ENCODE measurements at places on chromosomes 7 and 10.

GRCh38 chr7:112308974-112309373 is 102.5 kb downstream of the ZNF277 start:
- no peak for DNase-seq

DNA sequence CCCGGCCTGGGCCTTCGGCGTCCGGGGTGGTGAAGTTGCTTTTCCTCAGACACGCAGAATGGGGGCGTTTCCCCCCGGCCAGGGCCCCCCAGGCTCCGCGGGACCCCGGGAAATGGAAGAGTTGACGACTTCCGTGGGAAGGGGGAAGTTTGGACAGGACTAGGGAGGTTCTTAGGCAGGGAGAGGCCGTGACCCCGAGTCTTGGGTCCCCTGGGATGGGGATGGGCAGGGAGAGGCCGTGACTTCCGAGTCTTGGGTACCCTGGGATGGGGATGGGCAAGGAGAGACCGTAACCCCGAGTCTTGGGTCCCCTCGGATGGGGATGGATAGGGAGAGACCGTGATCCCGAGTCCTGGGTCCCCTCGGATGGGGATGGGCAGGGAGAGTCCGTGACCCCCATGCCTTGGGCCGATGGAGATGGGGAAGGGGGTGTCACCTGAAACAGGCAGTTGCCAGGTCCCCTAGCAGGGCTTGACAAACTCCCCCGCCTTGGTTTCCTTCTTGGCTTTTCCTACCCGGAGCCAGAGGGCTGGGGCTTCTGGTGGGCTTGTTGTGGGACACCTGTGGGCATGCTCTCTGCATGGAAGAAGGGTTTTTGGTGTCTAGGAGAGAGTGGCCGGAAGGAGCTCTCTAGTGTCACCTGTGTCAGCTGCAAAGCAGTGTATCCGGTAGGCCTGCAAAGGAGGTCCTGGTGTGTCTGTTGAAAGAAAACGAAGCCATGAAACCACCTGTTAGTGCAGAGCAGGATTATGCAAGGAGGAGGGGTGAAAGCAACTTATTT is 1.1 kb downstream of the TRRAP start:
- DNase-seq = peak; percentile 60

- no peak for DNase-seq
Observed at GRCh38 chr10:83276971-83277370, 862.3 kb upstream of the GHITM start.

- no peak for DNase-seq
Observed at GRCh38 chr10:100707261-100707848, 38.0 kb upstream of the PAX2 start.

DNA sequence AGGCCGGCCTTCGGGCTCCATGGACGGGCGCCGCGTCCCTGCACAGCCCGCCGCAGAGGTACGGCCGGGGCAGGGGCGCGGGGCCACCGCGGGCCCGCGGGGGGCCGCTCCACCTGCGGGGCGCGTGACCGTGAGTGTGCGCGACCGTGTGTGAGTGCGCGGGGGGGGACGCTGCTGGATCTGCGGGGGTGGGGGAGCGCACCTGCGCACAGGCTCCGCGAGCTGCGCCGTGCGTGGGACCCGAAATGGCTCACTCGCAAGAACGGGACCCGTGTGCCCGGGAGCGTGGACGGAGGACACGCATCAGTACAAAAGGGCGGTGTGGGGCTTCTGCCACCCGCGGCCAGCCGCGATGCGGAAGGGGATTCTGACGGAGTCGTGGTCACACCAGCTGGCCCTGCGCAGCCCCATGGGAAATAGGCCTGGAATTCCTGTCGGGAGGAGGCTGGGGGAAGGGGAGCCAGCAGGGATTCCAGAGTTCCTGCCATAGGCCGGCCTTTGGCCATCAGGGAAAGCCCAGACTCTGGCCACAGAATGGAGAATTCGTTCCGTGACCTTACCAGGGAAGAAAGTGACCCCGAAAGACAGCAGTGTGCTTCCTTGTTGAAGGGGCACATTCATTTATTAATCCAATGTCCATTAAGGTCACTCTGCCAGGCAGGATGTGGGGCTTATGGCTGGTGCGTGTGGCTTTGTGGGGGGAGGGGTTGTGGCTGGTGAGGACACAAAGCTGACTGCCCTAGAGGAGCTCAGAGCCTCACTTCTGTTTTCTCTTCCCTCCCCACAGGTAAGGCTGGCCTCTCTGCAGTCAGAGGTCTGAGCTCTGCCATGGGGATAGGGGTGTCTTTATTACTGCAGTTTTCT is 494 bp downstream of the REPIN1 start:
- DNase-seq = peak; percentile 80

GRCh38 chr7:19814776-19815175 is 41.4 kb upstream of the TMEM196 start:
- DNase-seq = no peak

- DNase-seq = peak; percentile 91
Observed at GRCh38 chr10:69318106-69318866, 40.0 kb downstream of the HK1 start.

- peak; percentile 3 for DNase-seq
Observed at GRCh38 chr10:127694580-127695193, 42.3 kb upstream of the FOXI2 start.

DNA sequence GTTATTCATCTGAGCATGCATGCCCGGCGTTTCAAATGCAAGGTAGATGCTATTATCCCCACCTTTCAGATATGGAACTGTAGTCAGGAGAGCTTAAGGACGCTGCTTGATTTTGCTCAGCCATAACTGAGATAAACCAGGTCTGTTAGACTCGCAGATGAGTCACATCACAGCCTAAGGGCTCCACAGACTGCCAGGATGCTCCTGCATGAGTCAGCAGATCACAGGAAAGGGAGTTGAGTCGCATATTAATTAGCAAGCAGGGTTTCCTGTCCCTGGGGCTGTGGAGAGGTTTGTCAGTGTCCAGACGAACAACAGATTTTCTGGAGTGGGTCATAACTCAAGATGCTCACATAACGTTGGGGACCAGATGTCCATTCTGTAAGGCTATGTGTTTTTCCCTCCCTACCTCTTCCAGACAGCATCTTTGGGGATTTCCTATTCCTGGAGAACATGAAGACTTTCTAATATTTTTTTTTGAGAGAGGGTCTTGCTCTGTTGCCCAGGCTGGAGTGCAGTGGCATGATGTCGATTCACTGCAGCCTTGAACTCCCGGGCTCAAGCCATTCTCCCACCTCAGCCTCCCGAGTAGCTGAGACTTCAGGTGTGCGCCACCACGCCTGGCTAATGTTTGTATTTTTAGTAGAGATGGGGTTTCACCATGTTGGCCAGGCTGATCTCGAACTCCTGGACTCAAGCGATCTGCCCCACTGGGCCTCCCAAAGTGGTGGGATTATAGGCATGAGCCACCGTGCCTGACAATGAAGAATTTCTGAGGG is 36.7 kb downstream of the PFKFB3 start:
- peak; percentile 46 for DNase-seq

All from stimulated activated CD4-positive, alpha-beta T cell treated with anti-CD3 and anti-CD28 coated beads, Interleukin-4, amount 100 ng/mL, for 4 hours (primary cell).